ENCODE measurements at places on chromosomes 3 and 15.

- no peak for DNase-seq
Observed at GRCh38 chr3:129469026-129469425, 29.0 kb downstream of the IFT122 start.

- DNase-seq: no peak
Observed at GRCh38 chr3:156429125-156429524, 125.8 kb downstream of the SSR3 start.

- peak; percentile 90 for DNase-seq
Observed at GRCh38 chr15:78004919-78005634, 72.4 kb downstream of the TBC1D2B start.

DNA sequence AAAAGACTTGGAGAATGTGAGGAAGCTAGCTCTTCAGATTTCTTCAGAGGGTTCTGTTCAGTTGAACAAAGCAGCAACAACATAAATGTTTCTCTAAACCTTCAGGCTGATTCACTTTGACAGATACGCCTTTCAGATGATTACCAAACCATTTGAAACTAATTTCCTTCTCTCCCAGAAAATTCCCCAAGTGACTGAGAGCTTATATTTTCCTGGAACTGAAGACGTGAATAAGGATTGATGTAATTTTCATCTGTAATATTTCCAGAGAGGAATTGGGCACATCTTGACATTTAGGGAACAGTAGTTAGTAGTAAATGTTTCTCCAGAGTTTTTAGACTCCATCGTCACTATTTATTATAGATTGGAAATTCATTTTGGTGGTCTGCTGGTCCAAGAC is 108.6 kb upstream of the AADACL2 start:
- peak; percentile 43 for DNase-seq

DNA sequence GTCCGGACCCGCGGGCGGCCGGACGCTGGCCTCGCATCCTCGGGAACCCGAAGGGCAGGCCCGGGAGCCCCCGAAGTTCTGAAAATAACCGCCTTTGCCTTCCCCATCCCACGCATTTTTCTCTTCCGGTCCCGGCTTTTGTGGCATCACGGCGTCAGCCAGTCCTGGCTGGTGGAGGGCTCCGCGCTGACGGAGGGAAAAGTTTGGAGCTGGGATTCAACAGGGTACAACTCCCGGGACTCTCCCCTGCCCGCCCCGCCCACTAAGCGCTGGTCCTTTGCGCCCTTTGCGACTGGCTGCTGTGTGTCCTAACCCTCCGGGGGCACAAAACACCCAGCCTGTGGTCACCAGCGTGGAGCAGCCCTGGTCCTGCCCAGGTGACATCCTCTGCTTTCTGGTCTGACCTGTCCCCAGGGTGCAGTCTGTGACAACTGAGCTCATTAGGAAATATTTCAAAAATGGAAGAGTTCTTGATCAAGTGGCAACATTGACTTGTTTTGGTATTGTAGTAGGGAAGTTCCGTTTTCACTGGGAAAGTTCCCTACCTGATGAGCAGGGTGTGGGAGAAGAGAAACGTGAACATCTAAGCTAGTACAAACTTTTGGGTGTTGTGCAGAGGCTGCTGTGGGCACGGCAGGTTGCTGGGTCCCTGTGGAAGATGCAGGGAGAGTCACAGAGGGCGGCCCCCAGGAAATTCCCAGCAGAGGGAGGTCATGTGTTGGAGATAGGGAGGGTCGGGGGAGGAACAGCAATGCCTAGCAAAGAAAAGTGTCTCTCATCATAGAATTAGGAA is 775 bp downstream of the ARNT2 start:
- DNase-seq: no peak

DNA sequence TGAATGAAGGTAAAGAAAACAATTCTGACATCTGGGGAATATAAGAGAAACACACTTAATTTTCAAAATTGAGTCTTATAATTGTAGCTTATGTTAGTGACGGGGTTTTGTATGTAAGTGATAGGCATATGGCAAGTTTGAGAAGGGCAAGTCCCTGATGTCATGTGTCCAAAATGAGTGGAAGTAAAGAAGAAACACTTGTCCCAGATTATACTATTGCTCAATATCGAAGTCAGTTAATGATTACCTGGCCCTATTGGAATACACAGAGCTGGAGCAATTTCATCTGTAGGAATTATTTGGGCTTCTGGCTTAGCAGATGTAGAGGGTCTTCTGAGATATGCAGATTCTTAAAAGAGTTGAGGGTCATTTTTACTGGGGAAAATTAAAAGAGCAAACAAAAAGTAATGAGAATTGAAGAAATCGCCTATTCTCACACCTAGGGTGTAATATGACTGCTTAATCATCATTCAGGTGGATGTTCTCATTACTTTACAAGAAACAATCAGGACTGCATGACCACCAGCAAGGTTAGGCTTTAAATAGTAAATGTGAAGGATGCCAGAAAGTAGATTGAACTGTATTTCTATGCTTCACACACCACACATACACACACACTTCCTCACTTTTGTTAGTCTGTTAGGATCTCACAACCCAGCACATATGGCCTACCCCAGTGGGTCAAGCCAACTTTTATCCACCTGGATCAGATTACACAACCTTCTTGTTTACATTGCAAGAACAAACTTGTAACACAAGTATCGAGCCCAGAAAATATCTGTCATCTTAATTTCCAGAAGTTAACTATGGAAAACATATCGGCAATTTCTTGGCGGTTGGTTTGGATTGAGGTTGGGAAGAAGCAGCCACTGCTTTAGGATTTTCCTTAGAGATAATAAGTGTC is 183.3 kb upstream of the LRRC3B start:
- DNase-seq: no peak

DNA sequence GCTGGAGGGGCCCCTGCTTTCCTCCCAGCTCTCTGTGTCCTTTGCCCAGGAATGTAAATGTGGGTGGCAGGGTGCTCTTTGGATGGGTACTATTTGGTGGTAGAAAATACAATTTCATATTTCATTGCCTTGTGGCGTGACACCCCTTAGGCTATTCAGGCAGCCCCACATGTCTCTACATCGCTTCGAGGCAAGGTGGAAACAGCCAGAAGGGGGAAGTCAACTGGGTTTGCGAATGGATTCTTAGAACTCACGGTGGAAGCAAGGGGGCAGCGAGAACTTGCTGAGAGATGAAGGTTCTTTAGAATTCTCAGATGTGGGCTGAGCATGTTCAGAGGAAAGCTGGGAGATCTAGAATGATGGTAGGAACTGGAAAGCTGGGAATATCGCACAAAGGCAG is 25.3 kb downstream of the PLA2G4D start:
- no peak for DNase-seq

- no peak for DNase-seq
Observed at GRCh38 chr15:78663703-78664102, 22.7 kb upstream of the CHRNB4 start.

Data from stromal cell of bone marrow (primary cell).